AG09319 (cell line): ENCODE measurements at places on chromosomes 13 and 19.

DNA sequence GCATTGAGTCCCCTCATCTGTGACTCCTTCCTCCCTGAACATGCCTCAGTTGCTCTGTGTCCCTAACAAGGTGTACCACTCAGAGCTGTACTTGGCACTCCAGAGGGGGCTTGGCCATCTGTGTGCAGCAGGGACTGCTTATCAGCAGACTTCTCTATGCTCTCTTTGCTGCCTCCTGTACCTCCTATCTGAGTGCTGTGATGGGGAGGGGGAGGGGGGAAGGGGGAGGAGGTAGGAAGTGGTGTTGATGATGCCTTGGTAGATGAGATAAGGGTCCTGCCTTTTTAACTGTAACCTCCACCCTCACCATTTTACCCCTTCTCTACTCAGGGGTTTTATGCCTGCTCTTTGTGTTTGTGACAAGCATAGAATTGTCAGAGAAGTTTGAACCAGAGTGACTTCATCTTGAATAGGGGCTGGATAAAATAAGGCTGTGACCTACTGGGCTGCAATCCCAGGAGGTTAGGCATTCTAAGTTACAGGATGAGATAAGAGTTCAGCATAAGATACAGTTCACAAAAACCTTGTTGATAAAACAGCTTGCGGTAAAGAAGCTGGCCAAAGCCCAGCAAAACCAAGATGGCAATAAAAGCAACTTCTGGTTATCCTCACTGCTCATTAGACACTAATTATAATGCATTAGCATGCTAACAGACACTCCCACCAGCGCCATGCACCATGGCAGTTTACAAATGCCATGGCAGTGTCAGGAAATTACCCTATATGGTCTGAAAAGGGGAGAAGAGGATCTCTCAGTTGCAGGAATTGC lies 13.2 kb downstream of the PCDH8 start:
- DNase-seq: no peak

- no peak for DNase-seq
These were observed 62.2 kb downstream of the CYSLTR2 start for GRCh38 chr13:48715977-48716376.

GRCh38 chr19:41863209-41863931 lies 3.3 kb downstream of the RPS19 start:
- DNase-seq: no peak

DNA sequence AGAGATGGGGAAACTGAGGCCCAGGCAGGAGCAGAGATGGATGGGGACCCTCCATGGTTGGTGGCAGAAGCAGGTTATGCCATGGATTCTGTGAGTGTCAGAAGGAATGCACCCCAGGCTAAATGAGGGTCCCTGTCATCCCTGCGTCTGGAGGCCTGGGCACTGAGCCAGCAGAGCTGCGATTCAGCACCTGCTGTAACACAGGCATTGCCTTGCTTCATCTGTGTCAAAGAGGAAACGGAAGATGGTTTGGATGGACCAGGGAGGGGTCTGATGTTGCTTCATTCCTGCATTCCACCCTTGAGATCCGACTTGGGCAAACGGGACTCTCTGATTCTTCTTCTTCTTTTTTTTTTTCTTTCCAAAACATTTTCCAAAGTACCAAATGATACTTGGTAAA lies 1.2 kb downstream of the C5AR1 start:
- no peak for DNase-seq

DNA sequence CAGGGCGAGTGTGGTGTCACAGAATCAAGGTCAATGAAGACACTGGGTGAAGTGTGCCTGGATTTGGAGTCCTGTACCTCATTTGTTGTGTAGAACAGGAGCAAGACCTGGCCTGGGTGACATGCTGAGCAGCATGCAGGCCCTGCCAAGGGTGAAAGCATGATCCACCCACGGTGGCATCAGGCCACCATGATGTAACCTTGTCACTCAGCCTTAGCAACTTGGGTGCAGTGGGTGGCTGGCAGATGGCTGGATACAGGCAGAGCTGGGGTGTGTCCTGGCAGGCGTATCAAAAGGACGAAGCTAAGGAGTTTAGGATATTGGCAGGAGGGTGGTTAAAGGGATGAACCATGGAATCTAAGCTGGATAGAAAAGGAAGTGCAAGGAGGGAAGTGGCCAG lies 10.3 kb downstream of the THSD1 start:
- no peak for DNase-seq

GRCh38 chr13:28753946-28754345 lies 35.2 kb upstream of the SLC46A3 start:
- DNase-seq: no peak

DNA sequence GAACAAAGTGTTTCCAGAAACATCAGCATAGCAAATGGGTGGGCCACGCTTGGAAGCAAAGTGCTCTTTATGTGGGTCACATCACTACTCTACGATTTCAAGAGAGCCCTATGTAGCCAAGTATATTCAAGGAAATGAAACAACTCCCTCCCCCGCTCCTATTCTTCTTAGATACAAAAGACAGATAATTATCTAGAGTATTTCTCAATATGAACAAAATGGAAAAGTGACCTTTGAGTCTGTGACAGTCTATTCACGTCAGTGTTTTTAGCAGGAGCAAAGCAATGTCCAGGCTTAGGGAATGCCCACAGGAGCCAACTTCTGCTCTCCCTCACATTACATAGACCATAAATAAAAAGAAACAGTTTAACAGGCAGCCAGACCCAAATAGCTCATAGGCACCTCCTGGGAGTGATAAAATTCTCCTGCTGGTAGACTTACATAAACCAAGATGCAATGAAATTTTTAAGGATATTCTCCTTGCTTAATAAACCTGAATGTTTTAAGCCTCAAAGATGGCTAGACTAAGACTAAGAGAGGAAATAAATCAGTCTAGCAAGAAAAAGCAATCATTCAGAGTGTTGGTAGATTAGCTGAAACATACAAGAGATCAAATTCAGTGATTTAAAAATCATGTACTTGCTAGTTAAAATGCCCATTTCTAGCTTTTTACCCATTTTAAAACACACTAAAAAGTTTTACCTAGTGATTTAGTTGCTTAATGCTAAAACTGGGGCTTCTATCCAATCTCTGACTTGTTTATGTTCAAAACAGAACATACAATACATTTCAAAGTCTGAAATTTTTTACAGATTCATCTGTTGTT lies 182.8 kb downstream of the RGCC start:
- no peak for DNase-seq

DNA sequence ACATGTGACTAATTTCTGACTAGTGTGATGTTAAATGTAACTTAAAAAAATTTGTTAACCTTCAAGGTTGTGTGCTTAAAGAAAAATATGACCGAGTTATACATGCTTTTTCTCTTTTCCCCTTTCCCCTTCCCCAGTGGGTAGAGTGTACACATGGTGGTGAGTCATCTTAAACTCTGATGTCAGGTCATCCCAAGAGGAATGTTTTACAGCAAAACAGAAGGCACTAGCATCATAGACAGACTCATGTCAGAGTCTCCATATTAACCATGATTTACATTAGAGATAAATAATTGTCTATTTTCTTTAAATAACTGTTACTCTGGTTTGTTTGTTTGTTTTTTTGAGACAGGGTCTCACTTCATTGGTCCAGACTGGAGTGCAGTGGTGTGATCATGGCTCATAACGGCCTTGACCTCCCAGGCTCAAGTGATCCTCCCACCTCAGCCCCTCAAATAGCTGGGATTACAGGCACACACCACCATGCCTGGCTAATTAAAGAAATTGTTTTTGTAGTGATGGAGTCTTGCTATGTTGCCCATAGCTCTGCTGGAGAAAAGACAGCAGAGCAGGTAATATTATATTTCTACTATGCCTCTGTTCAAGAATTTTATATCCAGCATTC lies 160.4 kb upstream of the PCDH9 start:
- no peak for DNase-seq

DNA sequence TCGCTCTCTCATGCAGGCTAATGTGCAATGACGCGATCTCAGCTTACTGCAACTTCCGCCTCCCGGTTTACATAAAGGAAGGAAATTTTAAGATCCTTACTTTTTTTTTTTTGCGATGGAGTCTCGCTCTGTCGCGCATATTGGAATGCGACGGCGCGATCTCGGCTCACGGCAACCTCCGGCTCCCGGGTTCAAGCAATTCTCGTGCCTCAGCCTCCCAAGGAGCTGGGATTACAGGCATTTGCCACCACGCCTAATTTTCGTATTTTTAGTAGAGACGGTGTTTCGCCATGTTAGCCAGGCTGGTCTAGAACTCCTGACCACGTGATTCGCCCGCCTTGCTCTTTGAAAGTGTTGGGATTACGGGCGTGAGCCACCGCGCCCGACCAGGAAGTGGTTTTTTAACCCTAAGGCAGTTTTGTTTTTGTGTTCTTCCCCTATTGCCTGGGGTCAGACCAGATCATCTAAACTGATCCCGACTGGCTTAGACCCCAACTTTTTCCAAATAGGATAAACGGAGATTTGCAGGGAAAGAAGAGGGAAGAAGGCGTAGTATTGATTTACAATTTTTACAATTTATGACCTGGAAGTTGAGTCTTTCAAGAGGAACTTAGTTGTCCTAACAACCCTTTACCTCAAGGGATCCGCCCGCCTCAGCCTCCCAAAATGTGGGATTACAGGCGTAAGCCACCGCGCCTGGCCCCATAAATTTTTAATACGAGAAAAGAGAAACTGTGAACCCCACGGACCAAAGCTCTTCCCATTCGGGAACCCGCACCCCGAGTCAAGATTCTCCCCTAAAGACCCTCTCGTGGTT lies 142.0 kb downstream of the ZNF737 start:
- peak; percentile 32 for DNase-seq

GRCh38 chr13:75541287-75541686 lies 3.6 kb upstream of the COMMD6 start:
- DNase-seq: no peak

DNA sequence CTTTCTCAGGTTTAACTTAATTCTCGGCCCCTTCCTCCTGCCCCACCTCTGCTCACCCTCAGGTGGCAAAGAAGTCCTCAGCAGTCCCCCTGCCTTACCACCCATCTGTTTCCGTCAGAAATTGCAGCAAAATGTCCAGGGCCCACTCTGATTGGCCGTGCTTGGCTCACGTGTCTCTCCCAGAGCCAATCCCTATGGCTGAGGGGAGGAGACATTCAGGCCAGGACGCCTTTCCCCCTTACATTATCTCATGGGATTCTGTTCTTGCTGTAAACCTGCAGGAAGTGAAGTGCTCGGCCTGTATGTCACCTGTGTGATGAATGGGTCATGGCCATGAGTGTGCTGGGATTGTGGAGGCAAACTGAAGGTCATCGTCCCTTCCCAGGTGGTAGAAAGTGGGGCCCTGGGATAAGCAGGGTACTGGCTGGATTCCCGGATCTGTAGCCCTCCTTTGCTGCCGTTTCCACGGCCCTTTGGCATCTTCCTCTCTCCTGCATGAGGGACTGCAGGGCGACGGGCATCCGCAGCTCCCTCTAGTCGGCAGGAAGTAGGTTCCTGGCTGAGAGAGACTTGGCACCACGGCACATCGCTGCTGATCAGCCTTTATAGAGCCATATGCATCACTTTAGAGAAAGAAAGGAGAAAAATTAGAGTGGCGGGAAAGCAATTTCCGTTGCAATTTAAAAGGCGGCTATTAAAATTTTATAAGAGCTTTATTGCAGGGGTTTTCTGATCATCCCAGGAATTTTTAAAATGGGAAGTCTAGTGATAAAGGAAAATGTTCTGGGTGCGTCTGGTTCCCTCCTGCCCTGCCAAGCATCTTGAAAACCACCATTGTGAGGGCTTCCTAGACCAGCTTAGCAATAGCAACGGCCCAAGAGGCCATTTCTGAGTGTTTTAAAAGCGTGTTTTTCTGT lies 118.2 kb downstream of the SIPA1L3 start:
- no peak for DNase-seq

GRCh38 chr13:62014299-62014698 lies 598.6 kb upstream of the PCDH20 start:
- DNase-seq: no peak

DNA sequence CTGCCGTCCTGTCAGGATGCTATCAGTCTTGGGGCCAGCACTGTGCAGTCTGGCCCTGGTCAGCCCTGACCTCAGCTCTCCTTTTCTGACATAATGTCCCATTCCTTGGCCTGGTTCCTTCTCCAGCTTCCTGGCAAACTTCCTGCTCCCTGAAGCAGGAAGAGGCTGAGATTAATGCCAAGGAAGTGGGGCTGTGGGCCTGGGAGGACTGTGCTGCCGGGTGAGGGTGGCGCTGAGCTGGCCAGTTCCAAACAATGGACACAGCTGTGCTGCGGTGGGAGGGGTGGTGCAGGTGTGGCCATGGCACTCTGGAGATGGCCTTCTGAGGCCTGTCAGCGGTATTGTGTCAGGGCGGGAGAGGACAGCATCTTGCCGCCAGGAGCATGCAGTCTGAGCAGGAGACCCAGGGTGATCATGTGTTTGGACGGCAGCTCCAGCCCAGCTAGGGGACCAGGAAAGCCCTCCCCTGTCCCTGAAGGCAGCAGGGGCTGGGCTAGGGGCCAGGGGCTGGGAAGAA lies 30.9 kb downstream of the TUBA3C start:
- DNase-seq: no peak

DNA sequence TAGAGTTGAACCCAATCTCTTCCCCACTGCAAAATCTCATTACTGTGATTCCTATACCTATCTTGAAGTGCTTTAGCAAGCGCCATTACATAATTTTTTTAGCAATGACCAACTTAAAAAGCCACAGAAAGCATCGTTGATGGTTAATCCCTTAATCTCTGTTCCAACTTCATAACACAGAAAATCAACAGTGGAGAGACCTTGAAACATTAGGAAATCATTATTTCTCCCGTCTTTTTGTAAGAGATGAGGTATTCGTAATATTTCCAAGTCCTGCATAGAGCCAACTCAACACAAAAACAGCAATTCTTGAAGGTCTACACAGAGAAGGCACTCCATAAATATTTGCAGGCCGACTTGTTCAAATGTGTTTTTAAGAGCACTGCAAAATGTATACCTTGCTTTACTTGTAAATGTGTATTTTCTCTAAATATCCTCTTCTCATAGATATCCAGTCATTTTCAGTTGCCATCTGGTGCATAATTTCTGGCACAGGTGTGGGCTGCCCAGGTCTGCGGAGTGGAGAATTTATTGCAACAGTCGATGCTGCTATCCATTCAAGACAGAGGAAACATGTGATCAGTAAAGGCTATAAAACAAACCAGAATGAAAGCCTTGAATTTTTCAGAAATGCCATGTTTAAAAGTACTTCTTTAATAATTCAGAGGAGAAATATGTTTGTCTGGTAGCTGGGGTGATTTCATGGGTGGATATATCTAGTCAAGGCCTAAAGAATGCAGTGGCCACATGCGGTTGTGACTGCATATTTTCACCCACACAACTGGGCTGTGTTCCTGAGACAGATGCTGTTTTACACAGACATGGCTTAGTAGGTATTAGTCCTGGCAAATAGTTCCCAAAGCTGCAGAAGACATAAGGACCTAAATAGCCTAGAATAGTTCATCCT lies 234.3 kb upstream of the STARD13 start:
- DNase-seq: peak; percentile 51

- no peak for DNase-seq
These were observed 19.1 kb downstream of the CSNK1G2 start for GRCh38 chr19:1959928-1960589.
